ENCODE measurements at places on chromosomes 11 and 22.

DNA sequence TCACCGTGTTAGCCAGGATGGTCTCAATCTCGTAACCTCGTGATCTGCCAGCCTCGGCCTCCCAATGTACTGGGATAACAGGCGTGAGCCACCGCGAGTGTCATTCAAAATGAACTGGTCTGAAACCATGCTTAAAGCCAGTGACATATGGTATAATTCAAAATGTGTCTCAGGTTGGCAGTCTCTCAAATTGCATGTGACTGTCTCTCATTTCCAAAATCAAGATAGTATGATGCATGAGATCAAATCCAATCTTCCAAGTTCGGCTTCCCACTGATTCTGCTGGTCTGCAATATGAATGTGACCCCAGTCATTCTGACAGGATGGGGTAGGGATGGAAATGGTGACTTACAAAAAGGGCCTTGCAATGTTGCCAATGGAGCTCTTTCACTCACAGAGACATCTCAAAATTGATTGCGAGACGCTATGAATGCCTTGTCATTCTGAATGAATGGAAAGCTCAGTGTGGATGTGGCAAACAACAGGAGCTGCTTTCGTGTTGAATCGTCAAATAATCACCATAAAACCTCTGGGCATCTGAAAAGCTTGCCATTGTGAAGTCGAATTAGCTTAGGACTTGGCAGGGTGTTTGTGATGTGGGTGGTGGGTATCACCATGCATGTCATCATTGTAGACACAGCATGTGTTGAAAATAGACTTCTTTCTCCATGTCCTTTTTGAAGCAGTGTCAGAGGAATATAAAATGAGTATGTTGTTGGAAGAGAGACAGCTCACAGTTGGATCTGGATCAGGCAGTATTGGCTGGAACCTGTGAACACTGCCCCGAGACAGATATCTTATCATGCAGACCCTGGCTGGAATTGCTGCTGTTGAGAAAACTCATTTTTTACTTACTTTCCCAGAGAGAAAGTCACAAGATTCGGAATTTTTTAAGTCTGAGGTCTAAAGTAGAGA is 12.2 kb downstream of the SLN start:
- H3K27ac ChIP-seq, result no peak overlapping the region
- DNase-seq, result no peak
- H3K27me3 ChIP-seq, result no peaks in the 10 kb centered on the region
- H3K4me3 ChIP-seq, result no peak overlapping the region

GRCh38 chr22:20386336-20386735 is 7.6 kb upstream of the ZNF74 start:
- H3K27me3 ChIP-seq, result no peaks in the 10 kb centered on the region
- no peak for DNase-seq
- no peak overlapping the region for H3K27ac ChIP-seq
- no peak overlapping the region for H3K4me3 ChIP-seq

GRCh38 chr11:13008625-13009475 is at the start of gene RASSF10:
Gene RASSF10 (plus strand): TSS chr11:13009316. CDS start chr11:13009577, 261 bp downstream.
- peaks cover 26% of the 10 kb centered on the region for H3K4me1 ChIP-seq
- H3K36me3 ChIP-seq, result no peaks in the 10 kb centered on the region
- H3K4me3 ChIP-seq, result peak within 1 kb of the TSS; percentile 51
- H3K27ac ChIP-seq, result peak within 1 kb of the TSS; percentile 56
- DNase-seq, result peak; percentile 90
- H3K27me3 ChIP-seq, result peaks cover 75% of the 10 kb centered on the region

- DNase-seq, result no peak
- peaks cover 56% of the 10 kb centered on the region for H3K4me1 ChIP-seq
- H3K27ac ChIP-seq, result peak overlapping the region; percentile 90
- no peaks in the 10 kb centered on the region for H3K36me3 ChIP-seq
Observed at GRCh38 chr22:50308986-50309600, 1.6 kb upstream of the PLXNB2 start.

- DNase-seq, result no peak
- no peaks in the 10 kb centered on the region for H3K27me3 ChIP-seq
- H3K4me3 ChIP-seq, result no peak overlapping the region
- peak overlapping the region; percentile 87 for H3K27ac ChIP-seq
Observed at GRCh38 chr11:74019860-74020259, 11.0 kb upstream of the UCP3 start.

GRCh38 chr11:32885556-32885955 is 7.1 kb upstream of the QSER1 start:
- DNase-seq, result no peak
- H3K36me3 ChIP-seq, result no peaks in the 10 kb centered on the region
- H3K4me3 ChIP-seq, result no peak overlapping the region

DNA sequence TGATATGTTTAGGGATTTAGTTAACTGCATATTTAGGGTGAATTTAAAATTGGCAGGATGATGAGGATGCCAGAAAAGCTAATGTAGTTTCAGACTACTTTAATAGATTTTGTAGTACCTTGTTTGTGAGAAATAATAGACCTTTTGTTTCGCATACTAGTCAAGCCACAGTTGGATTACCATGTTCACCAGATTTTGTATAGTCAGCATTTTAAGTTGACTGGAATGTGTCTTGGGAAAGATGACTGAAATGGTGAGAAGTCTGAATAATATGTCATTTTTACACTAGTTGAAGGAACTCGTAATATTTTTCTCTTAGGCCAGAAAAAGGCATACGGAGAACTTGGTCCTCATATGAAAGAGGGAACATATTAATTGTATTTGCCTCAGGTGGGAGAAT is 23.4 kb downstream of the ATM start:
- H3K4me1 ChIP-seq, result no peaks in the 10 kb centered on the region
- H3K36me3 ChIP-seq, result peaks cover 55% of the 10 kb centered on the region
- no peaks in the 10 kb centered on the region for H3K27me3 ChIP-seq
- H3K4me3 ChIP-seq, result no peak overlapping the region
- no peak overlapping the region for H3K27ac ChIP-seq

GRCh38 chr11:121489823-121490222 is 37.1 kb upstream of the SORL1-AS1 start:
- DNase-seq, result no peak
- peaks cover 10% of the 10 kb centered on the region for H3K4me1 ChIP-seq
- peaks cover 18% of the 10 kb centered on the region for H3K36me3 ChIP-seq
- no peak overlapping the region for H3K4me3 ChIP-seq

- H3K27me3 ChIP-seq, result no peaks in the 10 kb centered on the region
- no peak overlapping the region for H3K4me3 ChIP-seq
- H3K27ac ChIP-seq, result no peak overlapping the region
- H3K4me1 ChIP-seq, result no peaks in the 10 kb centered on the region
- DNase-seq, result no peak
Observed at GRCh38 chr22:33687464-33687863, 232.8 kb downstream of the LARGE1 start.

DNA sequence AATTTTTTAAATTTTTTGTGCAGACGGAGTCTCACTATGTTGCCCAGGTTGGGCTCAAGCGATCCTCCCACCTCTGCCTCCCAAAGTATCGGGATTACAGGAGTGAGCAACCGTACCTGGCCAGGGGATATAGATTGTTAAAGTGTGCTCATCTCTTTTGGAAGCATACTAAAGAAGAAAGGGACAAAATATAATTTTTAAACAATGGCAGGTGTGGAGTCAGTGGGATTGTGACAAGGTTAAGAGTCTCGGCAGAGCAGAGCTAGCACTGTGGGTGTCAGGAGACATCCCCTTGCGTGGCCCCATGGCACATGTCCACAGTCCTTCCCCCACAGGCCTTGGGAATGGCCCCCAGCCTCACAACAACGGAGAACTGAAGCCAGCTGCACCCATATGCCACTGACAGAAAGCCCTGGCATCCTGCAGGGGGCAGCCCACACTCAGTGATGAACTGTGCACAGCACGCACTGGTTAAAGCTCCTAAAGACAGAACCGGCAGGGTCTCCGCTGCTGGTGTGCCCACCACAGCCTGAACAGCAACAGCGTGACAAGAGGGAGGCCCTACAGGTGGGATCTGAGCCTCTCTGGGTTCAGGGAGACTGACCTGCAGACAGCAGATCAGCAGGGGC is 29.9 kb downstream of the SERPIND1 start:
- DNase-seq, result no peak
- H3K27ac ChIP-seq, result no peak overlapping the region

Data from lower lobe of right lung (tissue), 2 donors.